ENCODE measurements at places on chromosomes 7 and 10.
A peak's percentile ranks its signal among the peaks of the same experiment; 100 is the strongest.

DNA sequence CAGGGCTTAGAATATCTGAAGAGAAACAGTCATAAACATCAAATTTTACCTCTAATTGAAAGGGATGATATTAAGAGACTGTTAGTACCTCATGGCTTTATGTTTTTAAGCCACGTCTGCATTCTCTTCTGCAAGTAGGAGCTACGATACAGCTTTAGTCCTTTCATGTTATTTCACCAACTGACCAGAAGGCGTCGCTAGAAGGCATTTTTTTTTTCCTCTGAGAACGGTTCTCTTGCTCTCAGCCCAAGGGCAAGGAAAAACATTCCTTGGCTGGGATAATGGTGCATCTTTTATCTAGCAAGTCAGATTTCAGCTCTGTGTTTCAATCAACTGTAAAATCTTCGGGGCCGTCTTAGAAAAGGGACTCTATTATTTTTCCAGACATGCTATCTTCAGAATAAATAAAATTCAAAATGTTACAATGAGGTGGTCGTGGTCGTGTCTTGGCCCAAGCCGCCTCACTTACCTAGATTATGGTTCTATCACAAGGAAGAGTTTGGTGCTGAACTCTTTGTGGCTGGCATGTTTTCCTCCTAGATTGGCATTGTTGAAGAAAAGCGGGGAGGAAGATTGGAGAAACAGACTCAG is 41.6 kb upstream of the LYZL2 start:
- DNase-seq: peak; percentile 9

DNA sequence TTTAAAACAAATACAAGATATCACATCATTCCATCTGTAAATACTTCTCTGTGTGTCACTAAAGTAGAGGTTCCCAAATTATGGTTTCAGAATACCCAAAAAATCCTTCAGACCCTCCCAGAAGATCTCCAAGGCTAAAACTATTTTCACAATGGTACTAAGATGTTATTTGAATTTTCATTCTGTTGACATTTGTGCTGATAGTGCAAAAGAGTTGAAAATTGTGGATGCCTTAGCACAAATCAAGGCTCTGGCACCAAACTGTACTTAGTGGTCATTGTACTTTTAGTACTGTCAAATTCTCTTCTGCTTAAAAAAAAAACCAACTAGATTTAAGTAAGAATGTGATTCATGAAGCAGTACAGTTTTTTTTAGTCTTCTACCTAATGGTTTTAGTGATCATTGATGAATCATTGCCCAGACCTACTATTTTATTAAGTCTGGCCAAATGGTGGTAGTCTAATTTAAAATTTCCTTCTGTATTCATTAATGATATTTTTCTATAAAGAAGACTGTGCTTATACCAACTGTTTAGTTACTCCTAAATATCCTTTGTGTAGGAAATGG is 50.5 kb downstream of the TPST1 start:
- no peak for DNase-seq

- no peak for DNase-seq
These were observed 128.6 kb downstream of the OAT start for GRCh38 chr10:124289851-124290795.

DNA sequence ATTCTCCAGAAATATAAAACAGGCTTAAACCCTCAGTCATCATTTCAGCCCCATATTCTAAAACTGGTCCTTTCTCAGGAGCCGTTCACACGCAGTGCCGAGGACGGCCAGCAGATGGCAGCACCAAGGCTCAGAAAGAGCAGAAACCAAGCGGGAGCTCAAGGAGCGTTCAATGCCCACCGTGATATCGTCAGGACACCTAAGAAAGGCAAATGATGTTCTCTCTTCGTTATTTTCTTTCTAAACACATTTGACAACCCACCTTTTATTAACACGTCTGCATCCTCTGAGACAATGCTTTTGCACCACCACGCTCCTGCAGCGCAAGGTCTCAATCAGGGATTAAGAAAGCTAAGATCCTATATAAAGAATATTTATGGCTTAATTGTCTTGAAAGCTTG is 45.7 kb upstream of the RBM33 start:
- peak; percentile 68 for DNase-seq

- DNase-seq: no peak
These were observed 27.2 kb upstream of the AP5Z1 start for GRCh38 chr7:4748231-4748681.

GRCh38 chr7:116665332-116665996 is 6.5 kb upstream of the MET start:
- no peak for DNase-seq

GRCh38 chr7:27141923-27142579 is 1.4 kb downstream of the HOXA5 start:
- DNase-seq: no peak

- DNase-seq: no peak
These were observed 24.2 kb downstream of the CFAP69 start for GRCh38 chr7:90269163-90269562.

DNA sequence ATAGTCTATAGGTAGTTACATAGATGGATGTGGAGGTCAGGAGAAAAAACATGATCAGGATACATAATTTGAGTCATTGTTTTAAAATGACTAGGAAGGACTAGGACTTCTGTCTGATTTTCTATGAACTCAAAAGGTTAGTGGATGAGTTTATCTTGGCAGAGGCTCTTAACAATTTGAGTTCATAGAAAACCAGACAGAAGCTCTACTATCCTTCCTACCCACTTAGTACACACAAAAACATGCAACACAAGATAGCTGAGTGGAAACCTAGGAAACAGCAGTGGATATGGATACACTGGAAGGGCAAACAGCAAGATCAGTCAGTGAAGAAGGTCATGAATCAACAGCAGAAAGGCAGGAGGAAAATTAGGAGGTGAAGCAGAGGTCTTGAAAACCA is 84.6 kb downstream of the VPS50 start:
- no peak for DNase-seq

- DNase-seq: no peak
These were observed 51.8 kb downstream of the TMEM209 start for GRCh38 chr7:130153211-130153908.

GRCh38 chr7:131098527-131098926 is 229.1 kb upstream of the MKLN1 start:
- no peak for DNase-seq

- DNase-seq: peak; percentile 72
These were observed 12.7 kb upstream of the LARP4B start for GRCh38 chr10:944034-944831.

DNA sequence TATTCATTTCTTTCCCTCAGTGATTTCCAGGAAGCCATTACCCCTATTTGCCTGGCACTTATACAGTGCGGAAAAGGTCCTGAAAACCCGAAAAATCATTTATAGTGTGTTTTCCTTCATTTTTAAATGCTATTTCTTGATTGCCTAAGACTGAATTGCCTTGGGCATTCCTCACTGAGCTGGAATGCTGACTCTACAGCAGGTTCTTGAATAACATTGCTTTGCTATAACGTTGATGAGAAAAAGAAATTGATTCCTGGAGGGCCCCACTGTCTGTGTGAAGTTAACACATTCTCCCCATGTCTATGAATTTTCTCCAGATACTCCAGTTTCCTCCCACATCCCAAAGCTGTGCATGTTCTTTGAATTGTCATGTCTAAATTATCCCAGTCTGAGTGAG is 308.5 kb downstream of the EXOC4 start:
- no peak for DNase-seq

GRCh38 chr7:116990056-116990455 is 36.8 kb downstream of the ST7 start:
- DNase-seq: no peak

GRCh38 chr10:83289373-83289772 is 849.9 kb upstream of the GHITM start:
- no peak for DNase-seq

GRCh38 chr10:124587811-124588211 is 126.2 kb downstream of the LHPP start:
- DNase-seq: no peak

DNA sequence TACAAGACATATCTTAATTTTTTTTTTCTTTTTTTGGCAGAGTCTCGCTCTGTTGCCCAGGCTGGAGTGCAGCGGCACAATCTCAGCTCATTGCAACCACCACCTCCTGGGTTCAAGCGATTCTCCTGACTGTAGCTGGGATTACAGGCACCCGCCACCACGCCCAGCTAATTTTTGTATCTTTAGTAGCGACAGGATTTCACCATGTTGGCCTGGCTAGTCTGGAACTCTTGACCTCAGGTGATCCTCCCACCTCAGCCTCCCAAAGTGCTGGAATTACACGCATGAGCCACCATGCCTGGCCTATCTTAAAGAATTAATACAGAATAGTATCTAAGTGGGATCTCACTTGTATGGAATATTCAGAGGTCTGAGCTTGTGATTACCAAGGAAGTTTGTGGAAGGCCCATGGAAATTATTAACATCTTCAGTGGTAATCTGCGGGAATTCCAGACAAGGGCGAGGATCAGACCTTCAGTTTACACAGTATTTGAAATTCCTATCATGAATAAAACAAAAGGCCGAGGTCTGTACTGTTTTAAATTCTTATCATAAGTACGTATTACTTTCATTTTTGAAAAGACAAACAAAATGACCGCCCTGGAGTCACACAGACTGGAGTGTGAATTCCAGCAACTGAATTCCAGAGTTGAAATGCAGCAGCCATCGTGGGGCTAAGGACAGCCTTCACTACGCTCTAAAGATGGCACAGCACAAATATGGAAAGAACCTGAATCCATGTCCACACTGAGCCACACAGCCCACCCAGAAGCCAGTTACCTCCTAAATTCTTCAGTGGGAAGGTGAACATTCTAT is 16.7 kb downstream of the GPRIN2 start:
- no peak for DNase-seq

DNA sequence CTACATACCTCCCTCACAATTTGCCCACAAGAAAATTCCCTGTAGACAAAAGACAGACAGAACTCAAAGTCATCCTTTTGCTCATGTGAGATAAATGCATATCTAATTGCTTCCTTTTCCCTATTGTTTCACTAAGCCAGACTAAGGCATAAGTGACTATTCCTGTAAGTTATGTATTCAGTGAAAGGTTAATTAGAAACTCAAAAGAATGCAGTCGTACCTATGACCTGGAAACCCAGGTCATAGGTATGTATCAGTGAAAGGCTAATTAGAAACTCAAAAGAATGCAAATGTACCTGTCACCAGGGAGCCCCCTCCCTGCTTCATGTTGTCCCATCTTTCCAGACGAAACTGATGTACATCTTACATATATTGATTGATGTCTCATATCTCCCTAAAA is 10.3 kb upstream of the GARS1 start:
- DNase-seq: no peak

- DNase-seq: no peak
These were observed 80.5 kb upstream of the KMT2E start for GRCh38 chr7:104933521-104933988.

- no peak for DNase-seq
These were observed 138.1 kb downstream of the HERPUD2 start for GRCh38 chr7:35556515-35557471.

GRCh38 chr10:79482304-79482703 is 30.0 kb upstream of the EIF5AL1 start:
- DNase-seq: no peak

DNA sequence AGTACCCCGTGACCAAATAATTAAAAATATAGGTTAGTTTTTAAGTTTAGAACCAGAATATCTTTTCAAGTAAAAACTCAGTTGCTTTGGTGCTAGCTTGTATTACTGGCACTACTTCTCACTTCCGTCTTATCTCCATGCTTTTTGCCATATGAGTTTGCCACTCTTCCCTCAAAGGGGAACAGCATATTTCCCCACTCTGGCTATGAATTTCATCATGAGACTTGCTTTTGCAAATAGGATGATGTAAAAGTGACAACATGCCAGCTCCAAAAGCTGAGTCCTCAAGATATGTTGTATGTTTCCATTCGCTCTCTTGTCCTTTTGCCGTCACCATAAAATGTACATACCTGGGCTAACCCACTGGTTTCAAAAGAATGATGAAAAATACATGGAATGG is 178.1 kb upstream of the SEMA3A start:
- no peak for DNase-seq

- peak; percentile 18 for DNase-seq
These were observed 49.0 kb upstream of the NRBF2 start for GRCh38 chr10:63083904-63084689.

- no peak for DNase-seq
These were observed 79.7 kb upstream of the FAM3C start for GRCh38 chr7:121475806-121476205.

GRCh38 chr10:10338339-10338738 is 679.3 kb upstream of the CELF2 start:
- no peak for DNase-seq
